ENCODE measurements at places on chromosomes 6 and 20. TPM values are rescaled to one million over a fixed set of nuclear protein-coding genes. Genes with fewer than 3 reads are reported as not detected.
A peak's percentile ranks its signal among the peaks of the same experiment; 100 is the strongest.

The UBE2C gene
- 26.2 TPM for polyA plus RNA-seq

GRCh38 chr20:23995905-23996666, 7.5 kb upstream of the GGTLC1 start:
- DNase-seq = peak; percentile 29

DNA sequence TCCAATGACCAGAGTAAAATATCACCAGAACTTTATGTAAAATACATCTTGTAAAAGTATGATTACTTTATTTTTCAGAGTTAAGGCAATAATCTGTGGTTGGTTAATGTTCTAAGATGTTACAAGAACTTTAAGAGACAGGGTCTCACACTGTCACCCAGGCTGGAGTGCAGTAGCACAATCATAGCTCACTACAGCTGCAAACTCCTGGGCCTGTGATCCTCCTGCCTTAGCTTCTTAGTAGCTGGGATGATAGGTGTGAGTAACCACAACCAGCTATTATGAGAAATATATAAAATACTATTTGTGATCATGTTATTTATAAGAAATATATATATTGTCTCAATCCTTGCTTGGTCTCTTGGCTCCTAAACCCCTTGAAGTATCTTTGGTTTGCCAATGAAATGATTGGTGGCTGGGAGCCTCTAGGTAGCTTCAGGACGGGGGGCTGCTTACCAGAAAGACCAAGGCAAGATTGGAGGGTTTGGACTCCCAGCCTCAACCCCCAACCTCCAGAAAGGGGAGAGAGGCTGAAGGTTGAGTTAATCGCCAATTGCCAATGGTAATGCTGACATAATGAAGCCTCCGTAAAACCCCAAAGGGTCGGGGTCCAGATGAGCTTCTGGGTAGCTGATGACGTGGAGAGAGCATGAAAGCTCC, 15.4 kb downstream of the SOD2 start:
- DNase-seq = no peak

- no peak for DNase-seq
These were observed 27.9 kb upstream of the RTF2 start for GRCh38 chr20:56440346-56441007.

DNA sequence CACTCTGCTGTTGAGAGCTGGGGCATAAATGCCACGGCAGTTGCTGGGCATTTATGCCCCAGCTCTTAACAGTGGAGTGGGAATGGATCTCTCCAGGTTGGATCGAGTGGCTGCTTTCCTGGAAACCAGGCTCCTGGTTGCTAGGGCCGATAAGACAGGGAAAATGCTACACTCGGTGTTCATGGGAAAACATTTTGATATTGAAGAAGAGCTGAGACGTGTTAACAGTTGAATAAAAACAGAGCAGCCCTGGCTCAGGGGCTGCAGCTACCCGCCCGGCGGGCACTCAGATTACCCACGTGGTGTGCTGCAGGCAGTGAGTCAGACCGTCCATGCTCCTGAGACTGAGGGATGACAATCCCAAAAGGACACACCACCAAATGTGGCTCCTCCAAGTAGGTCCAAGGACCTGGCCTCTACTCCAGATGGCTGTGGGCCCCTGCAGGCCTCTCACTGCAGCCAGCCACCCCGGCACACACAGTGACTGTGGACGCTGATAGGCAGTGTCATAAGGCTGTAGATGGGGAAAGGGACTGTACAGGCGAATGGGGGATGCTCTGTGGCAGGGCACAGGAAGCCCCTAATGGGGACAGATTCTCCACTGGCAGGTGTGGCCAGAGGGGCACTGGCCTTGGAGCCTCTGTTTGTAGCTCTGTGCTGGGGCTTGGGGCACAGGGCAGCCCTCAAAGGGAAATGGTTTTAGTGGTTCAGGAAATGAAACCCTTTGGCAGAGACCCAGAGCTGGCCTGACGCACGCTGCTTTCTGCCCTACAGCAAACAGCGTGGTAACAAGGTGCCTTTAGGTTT, 237.8 kb downstream of the LY86 start:
- no peak for DNase-seq

The CASS4 gene
- polyA plus RNA-seq = 6.9 TPM

The HLA-DQB2 gene
- 0.70 TPM for polyA plus RNA-seq

GRCh38 chr6:45003387-45003786, 324.7 kb upstream of the RUNX2 start:
- DNase-seq = no peak

DNA sequence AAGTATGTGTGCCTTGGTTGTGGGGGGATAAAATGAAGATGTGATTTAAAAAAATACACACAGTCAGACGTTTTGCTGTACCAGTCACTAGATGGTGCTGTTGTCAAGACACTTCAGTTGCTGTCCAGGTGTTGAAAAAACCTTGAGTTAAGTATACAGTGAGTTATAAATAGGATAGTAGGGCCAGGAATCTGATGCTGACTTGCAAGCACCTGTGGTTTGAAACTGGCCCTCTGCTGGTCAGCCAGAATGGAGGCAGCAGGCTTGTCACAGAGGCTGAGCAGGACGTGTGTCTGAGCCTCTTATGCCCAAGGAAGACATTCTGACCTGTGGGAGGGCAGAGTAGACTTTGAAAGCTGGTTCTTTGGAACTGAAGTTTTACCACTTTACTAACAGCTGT, 27.8 kb downstream of the RNF8 start:
- DNase-seq = no peak

Data from hindlimb muscle (tissue), 1 donor.